ENCODE measurements at places on chromosomes 1 and 21.

DNA sequence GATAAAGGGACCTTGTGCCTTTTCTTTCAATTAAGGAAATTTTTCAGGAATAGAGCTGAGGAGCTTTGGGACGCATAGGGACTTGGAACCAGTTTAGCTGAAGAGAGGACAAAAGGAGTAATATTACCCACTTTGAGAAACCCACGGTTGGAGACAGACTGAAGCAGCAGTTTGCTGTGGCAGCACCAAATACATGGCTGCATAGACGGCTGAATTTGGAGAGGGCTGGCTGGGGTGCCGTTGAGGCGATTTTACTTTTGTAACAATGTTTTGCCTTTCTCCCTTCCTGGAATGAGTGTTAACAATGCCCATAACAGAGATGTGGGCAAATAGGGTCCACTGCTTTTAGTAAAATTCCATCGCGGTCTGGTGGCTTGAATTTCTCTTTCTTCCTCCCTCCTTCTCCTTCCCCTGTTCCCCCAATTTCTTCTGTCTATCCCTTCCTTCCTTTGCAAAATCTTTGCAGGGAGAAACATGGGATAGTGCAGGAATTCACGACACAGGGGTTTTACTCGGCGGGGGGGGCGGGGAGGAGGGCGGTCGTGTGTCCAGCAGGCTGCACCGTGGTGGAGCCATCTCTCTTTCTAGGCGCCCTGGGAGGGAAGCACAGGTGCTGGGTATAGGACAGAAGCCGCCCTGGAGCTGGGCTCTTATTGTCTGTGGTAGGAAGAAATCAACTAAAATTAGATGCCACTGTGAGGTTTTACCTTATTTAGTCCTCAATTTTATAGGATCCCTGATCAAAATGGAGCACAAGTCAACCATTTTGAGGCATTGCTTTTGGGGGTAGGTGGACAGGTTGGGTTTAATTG is 6.8 kb downstream of the LHX4 start:
- DNase-seq = no peak

- DNase-seq = no peak
Measured at GRCh38 chr1:86992861-86993260, 78.4 kb downstream of the HS2ST1 start.

DNA sequence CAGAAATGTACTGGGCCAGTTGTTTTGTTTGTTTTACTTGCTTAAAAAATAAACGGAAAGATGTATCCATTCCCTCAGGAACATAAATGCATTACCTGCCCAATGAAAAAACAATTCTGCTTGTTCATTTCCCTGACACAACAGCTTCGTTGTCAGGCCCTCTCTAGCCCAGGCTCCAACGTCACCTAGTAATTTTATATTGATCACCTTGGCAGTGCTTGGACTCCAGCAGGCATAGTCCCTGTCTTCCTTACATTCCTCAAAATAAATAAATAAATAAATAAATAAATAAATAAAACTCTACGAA is 1.2 kb downstream of the CEP170 start:
- DNase-seq = no peak

DNA sequence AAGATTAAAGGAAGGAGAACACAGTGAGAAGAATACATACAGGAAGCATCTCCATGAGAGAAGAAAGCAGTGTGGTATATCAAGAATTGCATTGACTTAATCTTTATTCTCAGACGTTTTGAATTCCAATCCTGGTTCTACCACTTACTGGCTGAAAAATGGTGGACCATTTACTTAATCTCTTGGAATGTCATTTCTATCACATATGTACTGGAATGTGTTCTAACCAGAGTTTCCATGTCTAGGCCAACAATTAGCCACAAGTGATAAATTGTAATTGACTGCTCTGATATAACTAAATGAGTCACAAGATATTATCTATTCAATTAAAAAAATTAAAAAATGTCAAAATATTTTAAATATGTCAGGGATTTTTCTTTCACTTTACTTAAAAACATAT is 626.1 kb downstream of the PTPRC start:
- DNase-seq = no peak

All from omental fat pad (tissue), 4 donors.